Hippocampal formation (tissue), 2 donors: ENCODE measurements at places on chromosomes 6 and 20.

GRCh38 chr20:37342231-37343177 is 3.4 kb upstream of the SRC start:
- no peak for DNase-seq

GRCh38 chr6:137775720-137776119 is 91.3 kb upstream of the TNFAIP3 start:
- DNase-seq = no peak

DNA sequence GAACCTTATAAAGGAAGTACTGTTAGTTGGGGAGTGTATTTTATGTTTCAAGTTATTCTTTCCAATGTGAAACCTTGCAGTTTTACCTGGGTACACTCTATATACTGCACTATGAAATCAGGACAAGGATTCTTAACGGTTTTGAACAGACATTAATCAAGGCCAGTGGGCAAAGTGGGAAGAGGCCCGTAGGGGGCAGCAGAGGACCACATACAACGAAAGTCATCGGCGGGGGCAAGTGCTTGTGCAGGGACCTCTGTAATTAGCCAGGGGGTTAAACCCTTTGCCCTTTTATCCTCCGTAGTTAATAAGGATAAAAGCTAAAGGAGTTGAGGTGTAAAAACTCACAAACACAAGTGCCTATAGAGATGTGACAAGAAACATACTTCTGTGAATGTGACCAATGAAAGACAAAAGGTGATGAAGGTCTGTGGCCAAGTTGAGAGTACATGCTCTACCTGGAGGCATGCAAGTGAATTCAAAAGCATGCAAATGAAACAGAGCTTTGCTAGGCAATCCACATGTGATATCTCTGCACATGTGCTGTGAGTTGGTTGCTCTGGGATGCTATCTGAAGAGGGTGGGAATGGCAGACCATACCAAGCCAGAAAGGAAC is 392.7 kb upstream of the MAN1A1 start:
- DNase-seq = peak; percentile 20

DNA sequence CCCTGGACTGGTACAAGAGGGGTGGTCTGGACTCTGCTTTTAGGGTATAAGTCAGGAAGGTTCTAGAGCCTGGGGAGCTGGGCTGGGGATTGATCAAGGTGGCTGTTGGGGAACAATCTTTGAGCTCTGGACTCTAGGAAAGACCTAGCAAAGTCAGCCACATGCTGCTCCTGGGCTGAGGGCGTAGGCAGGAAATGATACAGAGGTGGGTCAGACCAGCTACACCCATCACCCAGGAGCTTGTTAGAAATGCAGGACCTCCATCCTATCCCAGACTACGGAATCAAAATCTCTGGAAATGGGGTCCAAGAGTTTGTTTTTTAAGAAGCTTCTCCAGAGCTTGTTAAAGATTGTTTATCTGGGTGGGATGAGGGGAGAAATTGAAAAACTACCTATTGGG is 9.4 kb downstream of the ADTRP start:
- DNase-seq = no peak

- DNase-seq = no peak
Measured at GRCh38 chr20:25389401-25389857, 1.2 kb downstream of the ABHD12 start.

DNA sequence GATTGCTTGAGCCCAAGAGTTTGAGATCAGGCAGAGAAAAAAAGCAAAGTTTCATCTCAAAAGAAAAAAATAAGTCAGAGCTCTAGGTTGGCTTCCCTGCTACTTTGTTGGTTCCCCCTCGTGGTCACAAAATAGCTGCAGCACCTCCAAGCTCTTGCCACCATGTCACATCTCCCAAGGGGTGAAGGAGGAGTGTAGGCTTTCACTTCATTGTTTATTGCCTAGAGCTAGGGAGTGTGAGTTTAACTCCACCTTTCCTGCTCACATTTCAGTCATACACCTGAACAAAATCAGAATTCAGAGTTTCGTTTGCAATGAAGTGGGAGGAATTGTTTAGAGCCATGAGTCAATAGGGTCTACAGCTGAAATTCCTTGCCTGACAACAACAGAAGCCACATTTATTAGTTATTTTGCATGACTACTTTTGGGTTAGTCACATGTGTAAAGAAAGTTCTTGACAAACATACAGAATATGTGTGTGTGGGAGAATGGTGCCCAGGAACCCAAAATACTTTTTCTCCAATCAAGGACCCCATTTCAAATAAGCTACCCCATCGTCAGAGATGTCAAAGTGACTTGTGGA is 56.2 kb upstream of the UFL1 start:
- DNase-seq = no peak

DNA sequence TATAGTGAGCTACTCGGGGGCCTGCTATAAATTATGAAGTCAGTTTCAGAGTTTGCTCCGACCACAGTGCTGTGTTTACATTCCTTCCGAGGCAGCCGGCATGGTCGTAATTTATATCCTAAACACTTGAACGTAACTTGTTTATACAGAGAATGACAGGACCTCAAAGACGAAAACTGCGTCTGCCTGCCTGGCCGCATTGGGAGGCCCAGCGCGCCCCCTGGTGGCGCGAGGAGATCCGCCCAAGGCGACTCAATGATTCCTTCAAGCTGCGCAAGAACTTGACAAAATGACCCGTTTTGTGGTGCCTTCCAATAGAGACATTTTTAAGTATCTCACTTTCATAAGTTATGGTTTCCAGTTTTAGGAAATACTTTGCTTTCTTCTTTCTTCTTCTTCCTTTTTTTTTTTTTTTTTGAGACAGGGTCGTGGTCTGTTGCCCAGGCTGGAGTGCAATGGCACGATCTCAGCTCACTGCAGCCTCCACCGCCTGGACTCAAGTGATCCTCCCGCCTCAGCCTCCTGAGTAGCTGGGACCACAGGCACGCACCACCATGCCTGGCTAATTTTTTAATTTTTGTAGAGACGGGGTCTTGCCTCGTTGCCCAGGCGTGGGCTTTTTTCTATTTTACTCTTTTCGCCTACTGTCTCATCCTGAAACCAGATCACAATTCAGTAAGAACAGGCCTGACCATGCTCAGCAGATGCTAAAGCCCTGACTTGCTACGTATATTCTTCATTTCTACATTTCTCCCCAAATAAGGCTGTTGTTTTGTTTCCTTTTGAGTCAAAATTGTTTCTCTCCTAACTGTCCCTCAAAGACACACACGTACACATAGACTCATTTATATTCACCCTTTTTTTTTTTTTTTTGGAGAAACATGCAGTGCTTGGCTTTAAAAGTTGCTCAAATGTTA is 7.8 kb downstream of the FOXF2 start:
- peak; percentile 38 for DNase-seq

GRCh38 chr6:26258212-26258977 is 106.6 kb upstream of the BTN3A2 start:
- DNase-seq = no peak

DNA sequence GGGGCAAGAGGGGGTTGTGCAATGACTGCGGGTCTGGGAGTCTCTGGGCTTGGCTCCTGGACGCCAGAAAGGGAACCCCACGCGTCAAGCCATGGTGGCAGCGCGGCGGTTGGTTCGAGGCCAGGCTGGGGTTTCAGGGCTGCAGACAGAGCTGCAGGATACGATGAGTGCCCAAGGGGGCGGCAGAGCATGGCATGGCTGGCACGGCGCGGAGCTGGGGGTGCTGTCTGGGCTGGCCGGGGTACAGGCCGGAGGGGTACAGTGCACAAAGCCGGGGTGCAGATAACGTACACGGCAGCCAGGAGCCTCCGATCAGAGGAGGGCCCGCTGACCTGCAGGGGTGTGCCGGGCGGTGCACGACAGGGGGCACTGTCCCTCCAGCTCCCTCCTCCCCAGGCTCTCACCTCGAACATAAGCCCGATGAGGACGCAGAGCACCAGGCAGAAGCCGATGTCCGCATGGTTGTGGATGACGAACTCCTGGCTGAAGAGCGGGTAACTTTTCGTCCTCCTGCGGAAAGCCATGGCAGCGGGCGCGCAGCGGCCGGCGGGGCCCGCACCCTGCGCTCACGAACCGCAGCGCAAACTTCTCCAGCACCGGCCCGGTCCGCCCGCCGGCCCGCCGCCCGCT is 353 bp downstream of the TRAM2 start:
- DNase-seq = no peak

GRCh38 chr20:63502671-63503172 is 3.8 kb upstream of the EEF1A2 start:
- DNase-seq = no peak

GRCh38 chr6:165889636-165890403 is 226.8 kb upstream of the PDE10A start:
- no peak for DNase-seq

DNA sequence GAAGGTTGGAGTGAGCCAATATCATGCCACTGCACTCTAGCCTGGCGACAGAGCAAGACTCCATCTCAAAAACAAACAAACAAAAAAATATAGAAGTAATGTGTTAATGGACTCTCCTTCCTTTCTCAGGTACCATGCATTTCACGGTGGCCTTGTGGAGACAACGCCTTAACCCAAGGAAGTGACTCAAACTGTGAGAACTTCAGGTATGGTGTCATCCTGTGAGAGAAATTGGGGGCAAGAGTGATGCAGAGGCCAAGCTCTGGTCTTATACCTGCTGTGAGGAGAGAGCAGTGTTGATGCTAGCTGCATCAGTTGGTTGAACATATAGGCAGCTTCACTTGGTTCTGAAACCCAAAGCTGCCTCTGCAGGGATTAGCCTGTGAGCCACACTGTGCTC is 6.2 kb downstream of the ITCH start:
- no peak for DNase-seq

DNA sequence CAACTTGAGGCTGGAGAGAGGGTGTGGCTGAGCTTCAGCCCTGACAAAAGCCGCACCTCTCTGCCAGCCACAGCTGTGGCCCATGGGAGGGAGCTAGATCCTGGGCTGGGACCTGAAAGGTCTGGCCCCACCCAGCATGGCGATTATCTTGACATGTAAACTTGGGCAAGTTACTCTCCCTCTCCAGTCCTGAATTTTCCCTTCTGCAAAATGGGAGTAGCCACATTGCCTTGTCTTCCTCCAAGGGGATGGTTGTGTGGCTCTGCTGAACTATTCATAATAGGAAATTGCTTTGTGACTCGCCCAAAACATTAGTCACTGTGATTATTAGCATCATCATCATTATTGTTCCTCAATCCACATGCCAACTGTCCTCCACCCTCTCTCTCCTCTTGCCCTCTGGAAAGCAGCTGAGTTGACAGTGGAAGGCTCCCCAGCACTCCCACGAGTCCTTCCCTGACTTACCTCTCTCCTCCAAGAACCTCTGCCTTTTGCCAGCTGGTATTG is 23.0 kb upstream of the RBPJL start:
- DNase-seq = no peak

- DNase-seq = no peak
Measured at GRCh38 chr6:144012534-144012933, 4.5 kb upstream of the PLAGL1 start.

DNA sequence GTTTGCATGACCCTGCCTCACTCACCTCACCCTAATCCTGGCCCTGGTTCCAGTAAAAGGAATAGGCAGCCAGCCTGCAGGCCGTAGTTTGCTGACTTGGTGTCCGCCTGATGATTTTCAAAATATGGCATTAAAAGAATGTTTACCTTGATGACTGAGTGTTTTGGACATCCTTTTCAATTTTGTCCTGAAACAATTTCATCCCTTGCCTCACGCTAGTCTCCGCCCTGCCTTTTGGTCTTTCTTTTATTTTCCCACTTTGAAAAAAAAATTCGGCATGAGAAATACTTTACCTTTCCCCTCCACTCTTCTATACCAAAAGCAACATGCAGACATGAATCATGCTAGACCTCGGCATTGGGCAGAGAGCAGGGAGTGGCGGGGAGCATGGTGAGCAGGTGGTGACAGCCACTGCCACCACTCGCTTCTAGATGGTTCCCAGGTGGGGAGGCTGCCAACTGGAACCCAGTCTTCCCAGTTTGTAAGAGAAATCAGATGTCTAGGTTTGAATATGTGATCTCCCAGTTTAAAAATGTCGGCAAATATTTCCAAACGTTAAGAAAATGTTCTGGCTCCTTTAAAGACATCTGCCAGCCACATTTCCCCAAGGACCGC is 9.4 kb downstream of the CD40 start:
- DNase-seq = no peak

DNA sequence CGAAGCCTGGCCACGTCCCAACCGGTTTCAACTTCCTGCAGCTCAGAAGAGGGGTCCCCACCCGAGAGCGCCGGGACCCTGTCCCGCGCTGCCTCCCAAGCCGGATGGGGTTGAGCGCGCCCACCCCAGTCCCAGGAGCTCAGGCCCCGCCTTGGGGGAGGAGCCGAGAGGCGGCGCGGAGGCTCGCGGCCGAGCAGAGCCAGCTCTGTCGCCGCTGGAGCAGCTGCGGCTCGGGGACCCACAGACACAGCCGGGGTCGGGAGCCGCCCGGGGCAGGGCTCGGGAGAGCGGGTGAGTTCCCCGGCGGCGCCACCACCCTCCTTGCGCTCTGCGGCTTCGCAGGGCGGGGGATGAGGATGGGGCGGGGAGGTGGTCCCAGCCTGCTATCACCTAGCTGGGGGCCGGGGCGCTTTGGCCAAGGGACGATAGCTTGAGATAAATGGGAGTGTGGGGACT is at the start of gene PPP1R16B:
PPP1R16B (plus strand) TSS at position 196 of the 456 bp plus-strand sequence. CDS start 30,229 bp downstream, outside the sequence.
- DNase-seq = peak; percentile 71

- no peak for DNase-seq
Measured at GRCh38 chr6:169452117-169452868, 198.6 kb upstream of the THBS2 start.

DNA sequence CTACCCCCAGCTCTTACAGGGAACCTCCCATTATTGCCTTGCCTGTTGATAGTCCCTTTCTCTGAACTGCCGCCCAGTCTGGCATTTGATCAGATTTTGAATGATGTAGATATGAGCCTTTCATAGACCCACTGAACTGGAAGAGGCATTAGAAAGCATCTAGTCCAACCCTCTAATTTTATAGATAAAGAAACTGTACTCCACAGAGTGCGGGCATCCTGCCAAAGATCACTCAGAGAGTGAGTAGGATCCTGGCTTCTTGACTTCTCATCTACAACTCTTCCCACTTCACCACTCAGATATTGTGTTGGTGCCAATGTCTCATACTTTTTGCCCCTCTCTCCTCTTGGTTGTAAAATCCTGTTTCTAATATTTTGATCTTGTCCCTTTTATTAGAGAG is 179.2 kb upstream of the BMP2 start:
- no peak for DNase-seq

GRCh38 chr6:12955956-12956355 is 239.4 kb downstream of the PHACTR1 start:
- no peak for DNase-seq
